C1 segment of cervical spinal cord (tissue), 14 donors: ENCODE measurements at places on chromosomes 7 and 10.
A peak's percentile ranks its signal among the peaks of the same experiment; 100 is the strongest.

- DNase-seq: no peak
These were observed 110.1 kb downstream of the TNS3 start for GRCh38 chr7:47471831-47472230.

GRCh38 chr10:50605951-50606270 lies 17.8 kb downstream of the SGMS1 start:
- DNase-seq: no peak

GRCh38 chr10:128896963-128897362 lies 570.1 kb upstream of the MGMT start:
- DNase-seq: no peak

DNA sequence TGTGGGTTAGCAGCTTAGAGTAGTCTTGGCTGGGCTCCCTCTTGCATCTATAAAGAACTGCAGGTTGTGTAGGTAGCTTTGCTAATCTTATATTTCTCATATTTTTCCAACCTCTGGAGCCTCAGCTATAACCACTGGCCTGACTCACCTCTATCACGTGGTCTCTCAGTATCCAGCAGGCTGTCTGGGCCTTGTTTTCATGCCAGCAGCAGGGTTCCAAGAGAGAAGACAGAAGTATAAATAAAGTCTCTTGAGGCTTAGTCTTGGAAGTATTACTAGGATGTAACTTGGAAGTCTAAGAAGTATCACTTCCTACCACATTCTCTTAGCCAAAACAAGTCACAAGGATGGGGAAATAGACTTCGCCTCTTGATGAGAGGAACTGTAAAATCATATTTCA lies 73.3 kb downstream of the WIPF3 start:
- no peak for DNase-seq

- DNase-seq: no peak
These were observed at the start of gene CCM2 for GRCh38 chr7:45000093-45001032. TSS of gene CCM2 (plus strand) at chr7:45000201. CDS start at chr7:45000334, 133 bp downstream.

- no peak for DNase-seq
These were observed 45.5 kb upstream of the NKX2-3 start for GRCh38 chr10:99487125-99487807.

DNA sequence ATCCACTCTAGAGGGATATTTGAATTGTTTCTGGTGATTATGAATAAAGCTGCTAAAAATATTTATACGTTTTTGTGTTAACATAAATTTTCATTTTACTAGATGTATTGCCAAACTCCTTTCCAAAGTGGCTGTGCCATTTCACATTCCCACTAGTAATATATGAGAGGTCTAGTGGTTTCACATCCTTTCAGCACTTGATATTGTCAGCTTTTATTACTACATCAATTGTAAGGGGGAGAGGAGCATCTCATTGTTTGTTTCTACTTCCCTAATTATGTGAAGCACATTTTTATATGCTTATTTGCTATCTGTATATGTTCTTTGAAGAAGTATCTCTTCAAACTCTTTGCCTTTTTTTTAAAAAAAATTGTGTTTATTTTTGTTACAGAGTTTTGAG lies 184.5 kb downstream of the ADK start:
- DNase-seq: no peak

DNA sequence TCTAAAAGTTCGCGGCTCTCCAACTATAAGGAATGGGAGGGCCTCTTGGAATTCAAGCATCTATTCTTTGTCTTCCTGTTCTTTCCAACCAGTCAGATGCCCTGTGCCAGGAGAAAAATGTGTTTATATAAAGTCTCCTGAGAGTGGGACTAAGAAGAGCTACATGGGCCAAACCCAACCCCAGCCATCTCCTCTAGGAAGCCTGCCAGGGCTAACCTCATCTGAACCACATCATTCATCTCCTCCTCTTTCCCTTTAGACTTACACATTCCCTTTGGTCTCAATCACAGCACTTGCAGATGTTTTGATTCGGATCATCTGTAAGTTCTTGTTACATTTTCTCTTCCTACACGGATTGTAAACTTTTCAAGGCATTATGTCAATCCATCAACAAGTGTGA lies 62.6 kb downstream of the DOCK4 start:
- DNase-seq: no peak

DNA sequence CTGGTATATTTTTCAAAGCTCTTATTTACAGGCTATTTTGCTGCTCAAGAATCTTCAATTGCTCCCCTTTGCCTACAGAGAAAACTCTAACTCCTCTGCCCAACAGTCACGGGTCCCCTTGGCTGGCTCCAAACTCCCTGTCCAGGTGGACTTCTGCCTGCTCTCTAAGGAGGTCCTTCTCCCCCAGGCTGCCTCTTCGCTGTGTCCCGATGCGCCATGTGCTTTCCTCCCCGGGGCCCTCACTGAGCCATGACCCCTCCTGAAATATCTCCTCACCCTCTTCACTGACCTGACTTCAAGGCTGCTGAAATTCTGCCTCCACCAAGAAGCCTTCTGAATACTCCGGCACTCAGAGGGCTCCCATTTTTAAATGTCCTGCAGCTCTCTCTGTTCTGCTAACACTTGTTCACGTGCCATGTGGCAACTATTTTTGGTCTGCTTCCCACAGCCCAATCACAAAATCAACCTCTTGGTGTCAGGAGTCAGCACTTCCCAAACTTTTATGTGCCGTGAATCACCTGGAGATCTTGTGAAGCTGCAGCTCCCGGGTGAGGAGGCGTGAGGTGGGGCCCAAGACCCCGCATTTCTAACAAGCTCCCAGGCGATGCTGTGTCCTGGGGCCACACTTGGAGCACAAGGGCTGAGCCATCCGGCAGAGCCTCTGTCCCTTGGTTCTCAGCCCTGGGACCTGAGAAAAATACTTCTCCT lies 85.7 kb upstream of the COL13A1 start:
- no peak for DNase-seq

DNA sequence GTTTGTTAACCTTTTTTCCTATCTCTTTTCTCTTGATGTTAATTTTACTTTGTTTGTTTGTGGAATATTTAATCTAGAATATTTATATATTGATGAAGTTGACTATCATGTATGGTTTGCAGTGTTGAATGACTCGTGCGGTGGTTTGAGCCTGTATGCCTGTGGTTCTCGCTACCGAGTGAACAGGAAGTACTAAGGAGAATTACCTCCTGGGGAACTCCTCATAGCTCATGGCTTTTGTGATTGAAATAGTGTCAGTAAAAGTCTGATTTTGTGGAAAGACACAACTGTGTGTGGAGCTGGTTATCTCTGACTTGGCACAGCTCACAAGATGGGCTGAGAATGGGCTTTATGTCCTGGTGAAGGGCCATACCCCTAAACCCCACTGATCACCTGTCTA lies 498.6 kb downstream of the GLRX3 start:
- DNase-seq: no peak

DNA sequence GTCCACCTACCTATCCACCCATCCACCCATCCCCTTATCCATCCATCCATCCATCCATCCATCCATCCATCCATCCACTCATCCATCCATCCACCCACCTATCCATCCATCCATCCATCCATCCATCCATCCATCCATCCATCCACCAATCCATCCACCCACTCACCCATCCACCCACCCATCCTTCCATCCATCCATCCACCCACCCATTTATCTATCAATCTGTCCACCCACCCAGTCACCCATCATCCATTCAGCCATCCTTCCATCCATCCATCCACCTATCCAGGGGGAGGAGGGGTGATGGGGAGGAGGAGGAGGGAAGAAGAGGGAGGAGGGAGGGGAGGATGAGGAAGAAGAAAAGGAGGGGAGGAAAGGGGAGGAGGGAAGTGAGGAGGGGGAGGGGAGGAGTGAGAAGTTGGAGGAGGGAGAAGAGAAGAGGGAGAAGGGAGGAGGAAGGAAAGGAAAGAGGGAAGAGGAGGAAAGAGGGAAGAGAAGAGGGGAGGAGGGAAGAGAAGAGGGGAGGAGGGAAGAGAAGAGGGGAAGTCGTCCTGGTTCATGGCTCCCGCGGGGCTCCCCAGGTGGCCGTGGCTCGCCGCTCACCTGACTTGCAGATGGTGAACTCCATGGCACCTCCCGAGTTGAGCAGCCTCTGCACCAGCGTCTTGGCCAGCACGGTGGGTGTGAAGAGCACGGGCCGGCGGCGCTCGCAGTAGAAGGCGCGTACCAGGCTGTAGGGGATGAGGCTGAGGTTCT lies 68.8 kb upstream of the GNA12 start:
- no peak for DNase-seq

GRCh38 chr10:62297857-62298256 lies 29.2 kb upstream of the RTKN2 start:
- no peak for DNase-seq

DNA sequence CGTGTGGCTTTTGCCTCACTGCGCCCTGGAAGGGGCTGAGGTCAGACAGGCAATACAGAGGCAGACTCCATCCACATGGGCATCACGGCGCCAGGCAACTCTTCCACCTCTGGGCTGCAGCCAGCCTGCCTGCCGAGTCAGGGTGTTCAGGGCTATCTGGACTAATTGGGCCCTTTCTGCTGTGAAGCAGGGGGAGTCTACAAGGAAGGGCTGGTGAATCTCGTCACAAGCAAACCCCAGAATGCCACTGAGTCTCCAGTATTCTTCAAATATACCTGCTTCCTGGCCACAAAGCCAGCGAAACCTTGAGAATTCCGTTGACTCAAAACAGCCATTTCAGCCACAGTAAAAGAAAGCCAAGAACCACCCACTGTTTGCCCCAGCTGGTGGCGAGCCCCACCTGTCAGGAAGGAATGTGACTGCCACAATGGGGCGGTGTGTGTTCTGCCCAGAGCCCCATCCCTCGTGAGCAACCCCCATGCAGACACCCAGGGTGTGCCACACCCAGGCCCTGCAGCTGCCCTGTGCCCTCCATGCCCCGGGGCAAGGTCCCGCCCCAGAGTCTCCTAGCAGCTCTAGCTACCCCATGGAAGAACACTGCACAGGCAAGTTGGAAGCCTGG lies 117.3 kb downstream of the FAM53B start:
- DNase-seq: no peak

GRCh38 chr7:77157446-77157845 lies 35.0 kb downstream of the CCDC146 start:
- no peak for DNase-seq

GRCh38 chr7:44150466-44150832 lies 9.3 kb upstream of the MYL7 start:
- DNase-seq: no peak

- no peak for DNase-seq
These were observed 146.5 kb downstream of the TMEM178B start for GRCh38 chr7:141220263-141220880.

DNA sequence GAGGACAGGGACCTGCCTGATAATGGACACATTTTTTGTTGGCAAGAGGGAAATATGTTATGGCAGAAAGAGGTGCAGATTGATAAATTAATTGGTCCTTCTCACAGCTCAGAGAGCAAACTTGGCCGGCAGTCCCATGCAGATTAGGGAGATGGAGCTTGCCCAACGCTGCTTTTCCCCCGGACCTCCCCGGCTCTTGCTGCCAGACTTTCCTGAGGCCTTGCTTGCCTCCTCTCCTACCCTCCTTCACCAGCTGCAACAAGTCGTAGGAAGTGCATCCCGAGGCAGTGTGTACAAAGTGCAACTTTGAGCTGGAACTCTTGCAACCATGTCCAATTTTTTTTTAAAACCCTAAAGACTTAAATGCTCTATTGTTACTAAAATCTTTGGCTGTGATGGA lies 215.5 kb downstream of the LRMDA start:
- no peak for DNase-seq

GRCh38 chr10:73785721-73786511 lies 510 bp downstream of the ZSWIM8 start:
- DNase-seq: no peak

DNA sequence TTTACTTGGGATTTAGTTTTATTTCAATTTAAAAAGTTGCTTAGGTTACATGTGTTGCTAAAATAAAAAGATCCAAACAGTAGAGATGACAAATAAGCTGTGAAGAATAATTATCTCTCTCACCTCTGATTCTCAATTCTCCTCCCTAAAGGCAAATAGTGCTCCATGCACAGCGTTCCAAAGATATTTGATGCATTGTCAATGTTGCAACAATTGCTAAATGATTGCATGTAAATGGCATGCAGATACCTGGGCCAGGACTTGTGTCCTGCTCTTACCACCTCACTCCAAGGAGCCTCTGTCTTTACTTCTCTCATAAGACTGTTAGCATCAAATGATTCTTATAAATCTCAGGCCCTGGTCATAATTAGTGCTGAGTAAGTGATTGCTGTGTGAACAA lies 217.7 kb downstream of the SEC23IP start:
- no peak for DNase-seq

- no peak for DNase-seq
These were observed 128.9 kb upstream of the FRMD4A start for GRCh38 chr10:14459665-14460064.

GRCh38 chr10:11017570-11018431 lies at the start of gene CELF2:
TSS of gene CELF2 (plus strand) at chr10:11017872. CDS start at chr10:11018090, 218 bp downstream.
- peak; percentile 27 for DNase-seq

- no peak for DNase-seq
These were observed 271.4 kb downstream of the ACTR3B start for GRCh38 chr7:153030976-153031375.

- DNase-seq: no peak
These were observed 286.0 kb downstream of the TWIST1 start for GRCh38 chr7:18831419-18831818.

DNA sequence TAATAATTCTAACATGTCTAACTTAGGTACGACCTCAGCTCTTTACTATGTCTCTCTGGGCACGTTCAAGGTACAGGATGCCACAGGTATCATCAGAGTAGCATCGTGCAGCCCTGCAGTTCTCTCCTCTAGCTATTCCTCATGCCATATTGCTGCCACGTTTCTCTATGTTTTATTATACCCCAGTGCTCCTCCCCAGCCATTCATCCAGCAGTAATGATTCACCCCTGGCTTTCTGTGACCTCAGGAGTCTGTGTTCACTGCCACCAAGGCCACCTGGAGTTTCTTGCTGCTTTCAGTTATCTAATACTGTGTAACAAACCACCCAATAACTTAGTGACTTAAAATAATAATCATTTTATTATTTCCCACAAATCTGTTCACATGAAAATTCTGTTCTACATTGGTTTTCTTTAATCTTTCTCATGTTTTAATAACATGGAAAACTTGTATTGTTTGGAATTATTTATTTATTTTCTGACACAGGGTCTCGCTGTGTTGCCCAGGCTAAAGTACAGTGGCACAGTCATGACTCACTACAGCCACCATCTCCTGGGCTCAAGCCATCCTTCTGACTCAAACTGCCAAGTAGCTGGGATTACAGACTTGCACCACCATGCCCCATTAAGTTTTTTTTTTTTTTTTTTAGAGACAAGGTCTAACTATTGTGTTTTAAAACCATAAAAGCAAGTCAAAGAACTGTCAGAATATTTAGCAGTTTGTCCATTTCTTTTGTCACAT lies 21.8 kb downstream of the REEP3 start:
- no peak for DNase-seq

GRCh38 chr7:69871213-69871885 lies 273.1 kb downstream of the AUTS2 start:
- no peak for DNase-seq

- DNase-seq: no peak
These were observed 294.4 kb downstream of the BICC1 start for GRCh38 chr10:58806970-58807628.
